ENCODE measurements at places on chromosomes 13 and 19.

GRCh38 chr13:93847162-93847561 is 620.6 kb downstream of the GPC6 start:
- no peak for DNase-seq

- DNase-seq: no peak
Measured at GRCh38 chr19:38234615-38235014, 10.6 kb upstream of the DPF1 start.

DNA sequence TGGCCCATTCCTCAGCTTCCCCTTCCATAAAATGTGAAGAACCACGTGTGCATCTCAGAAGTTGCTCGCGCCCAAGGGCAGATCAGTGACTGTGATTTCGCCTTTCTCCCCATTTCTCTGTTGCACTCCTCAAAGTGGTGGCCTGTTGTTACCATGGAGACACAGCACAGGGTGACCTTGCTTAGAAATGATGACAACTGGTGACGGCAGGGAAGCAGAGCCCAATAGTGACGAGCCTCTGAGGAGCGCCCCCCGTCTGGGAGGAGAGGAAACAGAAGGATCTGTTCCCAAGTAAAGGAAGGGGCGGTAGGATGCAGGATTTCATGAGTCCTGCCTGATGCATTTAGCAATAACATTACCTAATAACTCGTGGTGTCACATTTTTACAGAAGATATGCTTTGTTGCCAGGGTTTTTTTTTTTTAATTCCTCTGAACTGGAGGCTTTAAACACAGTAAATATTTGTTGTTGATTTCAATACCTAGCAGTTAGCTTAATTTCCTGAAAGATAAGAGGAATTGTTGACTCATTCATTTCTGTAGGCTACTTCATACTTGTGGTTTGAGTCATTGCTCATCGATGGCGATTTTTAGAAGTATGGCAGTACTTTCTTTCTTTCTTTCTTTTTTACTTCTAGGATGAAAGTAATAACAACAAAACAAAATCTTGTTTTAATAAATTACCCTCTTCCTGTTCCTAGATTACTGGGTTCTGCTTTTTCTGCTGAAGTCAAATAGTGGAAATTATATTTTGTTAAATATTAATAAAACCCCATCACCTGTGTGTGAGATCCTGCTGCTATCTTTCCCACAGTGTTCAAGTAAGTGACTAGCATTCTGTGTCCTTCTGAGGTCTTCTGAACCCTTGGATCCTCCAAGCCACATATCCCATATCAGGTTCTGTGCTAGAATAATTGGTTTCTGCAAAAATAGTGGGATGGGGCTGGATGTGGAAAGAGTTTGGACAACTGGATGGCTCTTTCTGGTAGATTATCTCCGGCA is 36.0 kb downstream of the MBNL2 start:
- no peak for DNase-seq

GRCh38 chr13:42752731-42753130 is 28.7 kb upstream of the FAM216B start:
- DNase-seq: no peak

DNA sequence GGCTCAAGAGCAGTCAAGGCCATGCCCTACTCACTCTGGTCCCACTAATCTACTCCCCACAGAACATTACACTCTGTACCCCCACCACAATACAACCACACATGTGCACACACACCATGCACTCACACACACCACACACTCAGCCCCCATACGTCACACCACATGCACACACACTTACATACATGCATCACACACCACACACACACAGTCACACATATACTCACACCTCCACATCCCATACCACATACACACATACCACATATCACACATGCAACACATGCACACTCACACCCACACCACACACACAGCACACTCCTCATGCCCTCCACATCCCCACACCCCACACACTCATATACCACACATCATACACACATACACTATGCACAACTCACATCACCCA is 67.6 kb downstream of the RASL11A start:
- no peak for DNase-seq

DNA sequence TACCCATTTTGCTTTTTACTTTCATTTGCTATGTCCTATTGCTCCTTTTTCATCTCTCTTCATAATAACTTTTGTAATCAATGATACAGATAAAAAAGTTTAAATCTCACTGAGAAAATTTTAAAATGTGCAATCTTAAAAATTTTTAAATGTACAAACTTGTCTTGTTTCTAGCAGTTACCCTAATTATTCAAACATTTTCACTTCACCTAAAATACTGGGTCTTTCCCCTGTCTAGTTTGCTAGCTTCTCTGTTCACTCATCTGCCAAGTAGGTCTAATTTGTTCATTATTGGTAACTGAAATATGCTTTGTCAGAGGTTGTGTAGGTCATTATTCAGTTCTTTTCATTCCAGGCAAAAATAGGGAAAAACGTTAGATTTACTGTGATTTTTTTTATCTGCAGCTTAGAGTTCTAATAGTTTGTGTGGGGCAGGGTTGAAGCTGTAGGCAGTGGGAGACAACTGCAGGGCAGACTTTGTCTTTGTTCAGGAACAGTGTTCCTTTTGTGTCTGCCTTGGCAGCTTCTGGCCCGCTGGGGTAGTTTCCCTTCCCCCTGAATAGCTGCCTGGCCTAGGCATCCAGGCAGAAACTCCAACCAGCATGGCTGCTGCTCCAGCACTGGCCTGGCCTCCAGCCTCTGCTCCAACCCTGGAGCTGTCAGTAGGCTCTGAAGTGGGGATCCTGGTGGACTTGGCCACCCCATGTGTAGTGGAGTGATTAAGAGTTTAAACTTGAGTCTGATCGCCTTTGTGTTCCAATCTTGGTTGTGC is 48.5 kb downstream of the WDFY2 start:
- DNase-seq: peak; percentile 17

DNA sequence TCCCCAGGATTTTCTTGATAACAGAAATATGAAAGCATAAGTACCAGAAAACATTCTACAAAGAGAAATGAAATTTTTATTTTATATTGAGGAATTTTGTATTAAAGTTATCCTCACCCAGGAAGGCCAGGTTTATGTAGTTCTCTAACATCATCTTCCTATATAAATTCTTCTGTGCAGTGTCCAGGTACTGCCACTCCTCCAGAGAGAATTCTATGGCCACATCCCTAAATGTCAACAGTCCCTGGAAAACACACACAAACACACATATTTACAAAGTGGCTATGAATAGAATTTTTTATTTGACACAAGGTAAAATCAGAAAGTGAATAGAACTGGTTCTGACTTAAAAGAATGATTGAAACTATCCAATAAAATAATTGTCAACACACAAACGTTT is 110.5 kb upstream of the ZNF91 start:
- no peak for DNase-seq

GRCh38 chr19:52237197-52237596 is 32.2 kb upstream of the ZNF766 start:
- no peak for DNase-seq

DNA sequence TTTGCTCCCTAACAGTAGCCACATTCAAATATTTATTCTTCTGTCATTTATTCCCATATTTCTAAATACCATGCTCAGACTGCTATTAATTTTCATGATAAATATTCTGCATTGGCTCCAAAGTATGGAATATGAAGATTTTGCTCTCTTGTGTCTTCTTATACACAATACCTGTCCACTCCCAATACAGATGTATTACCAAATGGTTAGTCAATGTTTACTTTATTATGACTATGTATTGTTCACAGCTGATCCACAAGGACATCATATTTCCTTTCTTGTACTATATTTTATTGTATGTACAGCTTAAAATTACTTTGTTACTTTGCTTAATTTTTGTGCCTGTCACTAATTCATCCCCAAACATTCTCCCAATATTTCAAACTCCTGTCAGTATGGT is 322.3 kb downstream of the OXGR1 start:
- no peak for DNase-seq

GRCh38 chr13:90156390-90156789 is 1191.1 kb upstream of the MIR17HG start:
- DNase-seq: no peak

DNA sequence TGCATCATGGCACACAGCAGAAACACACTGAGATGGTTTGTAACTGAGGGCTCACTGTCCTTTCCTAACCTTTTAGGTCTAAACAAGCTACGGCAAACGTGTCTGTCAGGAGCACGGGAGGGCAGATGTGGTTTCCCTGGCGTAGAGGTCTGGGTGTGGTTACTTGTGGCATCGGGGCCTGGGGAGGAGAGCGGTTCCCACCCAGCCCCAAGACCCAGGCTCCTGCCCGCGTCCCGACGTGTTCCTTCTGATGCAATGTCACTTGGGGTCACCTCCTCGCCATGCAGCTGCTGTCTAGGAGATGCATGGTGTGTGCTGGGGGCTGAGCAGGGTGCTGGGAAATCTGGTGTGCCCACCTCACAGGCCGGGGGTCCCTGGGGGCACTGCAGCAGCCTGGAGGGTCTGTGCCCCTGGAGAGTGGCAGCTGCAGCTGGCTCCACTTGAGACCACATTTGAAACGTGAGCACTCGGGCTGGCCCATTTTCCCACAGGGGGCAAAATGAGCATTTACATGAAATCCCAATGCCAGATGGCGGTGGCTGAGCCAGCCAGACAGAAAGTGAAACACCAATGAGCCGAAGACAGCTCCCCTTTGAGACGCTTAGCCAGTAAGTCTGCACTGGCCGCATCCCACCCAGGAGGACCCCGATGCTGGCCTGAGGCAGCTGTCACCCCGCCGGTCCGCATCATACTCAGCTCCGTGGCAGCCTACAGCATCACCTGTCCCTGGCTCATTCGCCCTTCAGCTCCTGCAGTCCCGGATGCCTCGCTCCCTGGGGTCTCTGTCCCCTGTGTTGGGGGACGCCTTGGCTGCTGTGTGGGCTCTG is 22.3 kb upstream of the MYDGF start:
- no peak for DNase-seq

- no peak for DNase-seq
Measured at GRCh38 chr19:45251452-45252354, 632 bp downstream of the MARK4 start.

GRCh38 chr19:37361994-37362393 is 8.9 kb upstream of the ZNF527 start:
- DNase-seq: no peak

GRCh38 chr19:677201-677600 is 1.0 kb downstream of the FSTL3 start:
- no peak for DNase-seq

GRCh38 chr19:41641879-41642485 is 15.1 kb upstream of the CEACAM4 start:
- peak; percentile 35 for DNase-seq

GRCh38 chr13:22092791-22093560 is 422.1 kb downstream of the FGF9 start:
- peak; percentile 43 for DNase-seq

- DNase-seq: no peak
Measured at GRCh38 chr13:74077792-74078191, 56.4 kb downstream of the KLF12 start.

- DNase-seq: no peak
Measured at GRCh38 chr13:94708031-94708859, 4.1 kb downstream of the SOX21 start.

DNA sequence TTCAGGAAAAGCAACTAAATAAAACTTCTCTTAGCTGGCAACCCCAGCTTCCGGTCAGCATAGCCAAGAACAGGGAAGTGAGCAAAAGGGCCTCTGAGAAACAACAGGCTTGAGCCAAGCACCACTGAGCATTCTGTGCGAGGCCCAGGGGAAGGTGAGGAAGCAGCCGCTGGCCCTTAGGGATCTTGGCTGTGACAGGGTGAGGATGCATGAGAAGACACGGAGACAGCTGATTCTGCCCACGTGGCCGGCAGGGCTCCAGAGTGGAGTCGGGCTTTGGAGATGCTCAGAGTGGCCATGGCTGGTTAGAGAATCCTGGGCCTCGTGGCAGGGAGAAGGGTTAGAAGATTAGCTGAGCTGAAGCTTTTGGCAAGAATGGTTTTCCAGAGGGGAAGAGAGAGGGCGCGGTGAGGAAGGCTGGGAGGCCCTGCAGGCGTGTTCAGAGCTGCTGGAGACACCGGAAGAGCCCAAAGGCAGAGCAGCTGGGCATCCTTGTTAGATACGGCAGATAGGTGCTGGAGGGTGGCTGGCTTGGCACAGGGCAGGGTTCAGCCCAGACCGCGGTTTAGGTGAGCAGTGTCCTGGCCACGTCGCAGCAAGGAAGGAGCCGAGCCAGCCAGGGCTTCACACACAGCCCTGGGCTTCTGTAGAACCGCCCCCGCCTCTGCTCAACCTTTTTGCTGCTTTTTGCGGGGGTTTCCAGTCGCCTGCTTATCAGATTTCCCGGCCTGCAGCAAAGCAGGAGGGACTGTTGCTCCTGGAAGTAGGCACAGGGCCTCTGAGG is 17.3 kb downstream of the UPF1 start:
- DNase-seq: no peak

DNA sequence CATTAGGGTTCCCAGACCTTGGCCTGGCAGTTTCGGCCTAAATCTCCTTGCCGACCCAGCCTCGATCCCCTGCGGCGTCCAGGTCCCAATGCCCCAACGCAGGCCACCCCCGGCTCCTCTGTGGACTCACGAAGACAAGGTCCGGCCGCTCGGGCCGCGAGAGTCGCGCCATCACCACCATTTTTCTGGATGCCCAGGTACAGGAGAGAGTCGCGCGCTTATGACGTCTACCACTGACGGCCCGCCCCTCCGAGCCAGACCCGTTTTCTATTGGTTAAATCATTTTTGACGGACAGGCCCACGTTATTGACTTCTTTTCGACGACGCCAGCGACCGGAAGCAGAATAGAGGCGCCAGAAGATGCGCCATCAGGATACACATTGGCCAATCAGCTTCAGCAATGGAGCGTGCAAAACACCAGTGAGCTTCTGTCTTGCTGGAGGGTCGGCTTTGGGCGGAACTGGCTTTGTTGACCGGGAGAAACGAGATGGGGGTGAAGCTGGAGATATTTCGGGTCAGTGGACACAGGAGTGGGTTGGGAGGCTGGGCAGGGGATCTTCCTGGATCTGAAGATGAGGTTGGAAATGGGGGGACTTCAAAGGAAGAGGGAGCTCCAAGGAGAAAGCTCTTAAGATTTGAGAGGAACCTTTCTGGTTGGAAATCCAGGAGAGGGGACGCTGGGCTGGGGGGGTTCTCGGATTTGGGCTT is at the start of the genes PET100 and XAB2:
PET100 (plus strand) TSS at position 447 of the 708 bp plus-strand sequence; CDS start at position 488, 41 bp downstream.
XAB2 (minus strand) TSS at position 199 of the 708 bp plus-strand sequence; CDS start at position 181, 18 bp downstream.
- DNase-seq: peak; percentile 93

- DNase-seq: no peak
Measured at GRCh38 chr19:6697291-6697690, 23.2 kb downstream of the C3 start.

GRCh38 chr19:13037161-13037560 is 41.9 kb downstream of the NFIX start:
- DNase-seq: no peak

GRCh38 chr19:8519388-8519787 is 5.4 kb upstream of the ZNF414 start:
- no peak for DNase-seq

DNA sequence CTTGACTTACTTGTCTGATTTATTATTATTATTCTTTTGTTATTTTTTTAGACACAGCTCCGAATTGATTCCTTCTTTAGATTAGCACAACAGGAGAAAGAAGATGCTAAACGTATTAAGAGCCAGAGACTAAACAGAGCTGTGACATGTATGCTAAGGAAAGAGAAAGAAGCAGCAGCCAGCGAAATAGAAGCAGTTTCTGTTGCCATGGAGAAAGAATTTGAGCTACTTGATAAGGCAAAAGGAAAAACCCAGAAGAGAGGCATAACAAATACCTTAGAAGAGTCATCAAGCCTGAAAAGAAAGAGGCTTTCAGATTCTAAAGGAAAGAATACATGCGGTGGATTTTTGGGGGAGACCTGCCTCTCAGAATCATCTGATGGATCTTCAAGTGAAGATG is 29.4 kb downstream of the ERCC5 start:
- DNase-seq: no peak

- no peak for DNase-seq
Measured at GRCh38 chr13:76620036-76620435, 266.2 kb downstream of the KCTD12 start.

Measured in NCI-H526 treated with DMSO at 0.1 percent for 48 hours (cell line).